ENCODE measurements at places on chromosomes 5 and 9.

- no peak for DNase-seq
Measured at GRCh38 chr9:98359569-98359968, 104.1 kb upstream of the TBC1D2 start.

GRCh38 chr9:81317939-81318338 is 371.4 kb downstream of the TLE1 start:
- no peak for DNase-seq

DNA sequence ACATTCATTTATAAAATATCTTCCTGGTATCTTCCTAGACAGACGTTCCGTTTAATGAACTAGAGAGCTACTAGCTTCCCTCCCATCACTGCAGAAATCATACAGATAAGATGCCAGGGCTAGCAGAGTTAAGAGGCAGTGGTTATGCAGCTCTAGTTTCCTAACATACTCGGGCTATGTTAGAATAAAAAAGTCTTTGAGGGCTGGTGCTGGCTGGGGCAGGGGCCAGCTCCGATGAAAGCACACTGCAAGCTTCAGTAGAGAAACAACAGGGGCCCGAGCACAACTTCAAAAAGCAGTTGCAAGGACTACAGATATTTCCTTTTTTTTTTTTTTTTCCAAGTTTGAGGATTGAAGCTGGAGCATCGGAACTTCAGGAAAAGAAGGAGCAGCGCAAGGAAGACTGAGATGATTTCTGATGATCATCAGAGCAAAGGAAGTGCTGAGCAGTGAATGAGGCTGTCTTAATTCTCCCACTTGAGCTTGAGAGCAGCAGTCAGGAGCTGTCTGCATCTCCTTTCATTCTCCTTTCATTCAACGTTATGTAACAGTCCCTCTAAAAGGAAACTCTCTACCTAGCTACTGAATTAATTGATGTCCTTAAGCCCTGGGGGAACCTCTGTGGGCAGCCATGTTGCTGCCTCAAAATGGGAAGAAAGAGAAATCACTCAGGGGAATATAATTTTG is 47.6 kb upstream of the ADCY2 start:
- DNase-seq, result no peak

GRCh38 chr5:604391-604831 is 7.7 kb upstream of the CEP72 start:
- no peak for DNase-seq

GRCh38 chr5:110817459-110817858 is 78.7 kb downstream of the SLC25A46 start:
- no peak for DNase-seq

- peak; percentile 68 for DNase-seq
Measured at GRCh38 chr9:69168709-69169217, 5.3 kb upstream of the TJP2 start.

DNA sequence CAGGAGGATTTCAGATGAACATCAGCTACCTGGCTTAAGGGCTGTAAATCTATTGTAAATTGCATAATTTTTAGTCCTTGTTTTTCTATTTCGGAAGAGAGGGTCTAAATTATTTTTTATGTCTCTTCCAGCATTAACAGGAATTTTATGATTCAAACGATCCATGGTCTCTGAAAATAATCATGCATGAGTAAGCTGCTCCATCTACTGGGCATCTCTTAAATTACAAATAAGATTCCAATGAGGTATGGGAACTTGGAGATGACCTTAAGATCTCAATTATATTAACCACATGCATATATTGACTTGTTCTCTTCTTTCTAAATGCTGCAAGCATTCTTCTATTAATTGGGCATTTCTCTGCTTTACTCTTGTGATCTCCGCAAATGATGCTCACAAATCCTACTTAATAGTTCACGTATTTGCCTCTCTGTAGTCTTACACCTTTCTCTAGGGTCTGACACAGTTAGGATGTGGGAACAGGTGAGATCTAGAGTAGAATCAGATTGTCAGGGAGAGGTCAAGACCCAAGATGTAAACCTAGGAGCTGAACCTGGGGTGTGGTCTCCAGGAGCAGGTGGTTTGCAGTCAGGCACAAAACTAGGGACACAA is 86.9 kb downstream of the NUDT12 start:
- DNase-seq, result no peak

DNA sequence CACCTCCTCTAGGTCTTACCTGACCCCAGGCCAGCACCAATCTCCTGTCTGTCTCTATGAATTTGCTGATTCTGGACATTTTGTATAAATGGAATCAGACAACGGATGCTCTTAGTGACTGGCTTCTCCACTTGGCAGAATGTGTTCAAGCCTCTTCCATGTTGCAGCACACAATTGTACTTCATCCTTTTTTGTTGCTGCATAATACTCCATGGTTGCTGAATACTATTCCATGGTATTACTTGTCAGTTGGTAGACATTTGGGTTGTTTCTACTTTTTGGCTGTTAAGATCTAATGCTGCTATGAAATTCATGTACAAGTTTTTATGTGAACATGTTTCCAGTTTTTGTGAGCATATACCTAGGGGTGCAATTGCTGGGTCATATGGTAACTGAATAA is 34.3 kb upstream of the FCN1 start:
- DNase-seq, result no peak

DNA sequence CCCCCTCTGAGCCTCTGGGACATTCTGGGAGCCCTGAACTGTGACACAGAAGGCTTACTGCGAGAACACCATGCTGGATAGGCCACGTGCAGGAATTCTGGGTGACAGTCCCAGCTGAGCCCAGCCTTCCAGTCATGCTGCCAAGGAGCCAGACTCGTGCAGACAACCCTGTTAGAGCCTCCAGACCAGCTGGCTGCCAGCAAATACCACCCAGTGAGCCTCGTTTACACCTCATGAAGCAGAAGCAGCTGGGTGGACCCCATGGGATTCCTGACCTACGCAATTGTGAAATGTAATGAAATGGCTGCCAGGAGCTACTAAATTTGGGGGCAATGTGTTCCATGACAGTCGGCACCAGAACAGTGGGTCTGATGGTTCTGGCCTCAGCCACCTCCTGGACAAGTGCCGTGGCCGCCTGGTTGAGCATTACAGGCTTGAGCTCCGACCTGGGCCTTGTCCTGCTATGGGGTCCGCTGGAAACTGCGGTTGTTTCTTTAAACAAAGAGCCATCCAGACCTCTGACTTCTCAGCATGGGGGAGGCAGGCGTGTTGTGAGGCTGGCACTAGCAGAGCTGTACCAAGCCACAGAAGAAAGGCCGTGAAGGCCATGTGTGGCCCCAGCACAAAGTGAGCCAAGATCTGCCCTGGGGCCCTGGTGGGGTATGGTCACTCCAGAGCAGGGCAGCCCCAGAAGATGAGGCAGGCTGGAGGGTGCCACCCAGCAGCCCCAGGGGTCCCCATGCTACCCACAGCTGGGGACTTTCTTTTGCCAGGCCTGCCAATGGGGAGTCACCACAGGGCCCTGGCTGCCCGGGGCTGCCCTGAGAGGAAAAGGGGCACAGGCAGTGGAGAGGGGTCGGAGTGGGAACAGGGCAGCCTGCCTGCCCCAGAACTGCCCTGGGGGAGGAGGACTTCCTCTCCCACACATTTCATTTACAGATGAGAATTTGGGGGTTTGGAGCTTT is 19.3 kb upstream of the RXRA start:
- no peak for DNase-seq

- peak; percentile 71 for DNase-seq
Measured at GRCh38 chr5:131379723-131380122, 115.9 kb downstream of the CDC42SE2 start.

- DNase-seq, result no peak
Measured at GRCh38 chr9:82208741-82209450, 220.3 kb downstream of the SPATA31D1 start.

- no peak for DNase-seq
Measured at GRCh38 chr5:124301850-124302249, 444.6 kb downstream of the ZNF608 start.

GRCh38 chr5:161685461-161685860 is at the start of gene GABRA6:
Gene GABRA6 (plus strand): TSS chr5:161685721. CDS start chr5:161685990, 269 bp downstream.
- no peak for DNase-seq

DNA sequence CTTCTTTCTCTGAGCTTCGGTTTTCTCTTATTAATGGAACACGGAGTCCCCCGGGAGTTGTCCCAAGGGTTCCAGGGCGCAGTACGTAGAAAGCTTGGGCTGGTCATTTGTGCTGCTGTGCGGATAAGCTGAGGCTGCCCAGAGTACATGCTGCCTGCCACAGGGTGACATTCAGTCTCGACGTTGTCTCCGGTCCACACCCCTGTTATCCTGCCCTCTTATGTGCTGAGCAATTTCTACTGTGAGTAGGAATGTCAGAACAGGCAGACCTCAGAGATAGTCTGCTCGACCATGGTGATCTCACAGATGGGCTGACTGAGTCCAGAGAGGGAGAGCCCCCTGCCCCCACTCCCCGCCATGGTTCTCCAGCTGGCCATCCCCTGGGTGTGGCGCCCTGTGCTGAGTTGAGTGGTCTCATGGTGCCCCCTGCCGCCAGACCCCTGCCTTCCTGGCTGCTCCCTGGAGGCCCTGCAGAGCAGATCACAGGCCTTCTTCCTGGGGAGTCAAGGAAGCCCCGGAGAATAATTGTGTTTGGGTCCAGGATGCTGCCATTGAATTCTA is 124.0 kb downstream of the RGS3 start:
- DNase-seq, result no peak

DNA sequence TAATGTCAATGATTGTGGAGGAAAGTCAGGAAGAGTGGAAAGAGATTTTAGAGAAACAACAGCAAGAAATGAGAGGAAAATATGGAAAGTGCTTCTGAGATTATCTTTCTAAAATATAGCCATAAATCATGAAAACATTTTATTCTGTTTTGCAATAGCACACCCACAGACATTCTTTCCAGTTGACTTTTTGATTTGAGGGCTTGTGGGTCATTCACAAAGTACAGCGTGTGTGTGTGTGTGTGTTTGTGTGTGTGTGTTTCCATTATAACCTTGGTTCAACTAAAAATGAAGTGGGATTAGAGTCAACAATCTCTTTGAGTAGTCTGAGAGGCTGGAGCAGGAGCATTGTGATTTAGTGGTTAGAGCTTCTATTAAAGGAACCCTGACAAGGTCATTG is 116.6 kb upstream of the GAS1 start:
- no peak for DNase-seq

- no peak for DNase-seq
Measured at GRCh38 chr5:40841068-40841805, at the start of gene CARD6. Gene CARD6 (plus strand): TSS chr5:40841367. CDS start chr5:40841383, 16 bp downstream.

DNA sequence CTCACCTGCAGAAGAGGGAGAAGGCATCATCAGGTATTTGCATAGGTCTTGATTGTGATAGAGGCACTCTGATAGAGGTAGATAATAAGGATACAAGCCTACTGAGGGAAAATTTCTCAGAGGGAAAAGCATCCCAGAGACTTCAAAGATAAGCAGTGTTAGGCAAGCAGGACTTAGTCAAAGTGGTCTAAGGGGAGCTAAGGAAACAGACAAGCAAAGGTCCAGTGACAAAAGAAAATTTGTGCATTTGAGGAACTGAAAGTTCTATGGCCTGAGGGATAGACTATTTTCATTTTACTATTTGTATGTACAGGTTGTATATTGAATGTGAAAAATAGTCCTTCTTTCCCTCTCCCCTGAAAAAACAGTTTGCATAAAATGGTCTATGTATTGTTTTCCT is 27.4 kb downstream of the OXCT1 start:
- DNase-seq, result no peak

DNA sequence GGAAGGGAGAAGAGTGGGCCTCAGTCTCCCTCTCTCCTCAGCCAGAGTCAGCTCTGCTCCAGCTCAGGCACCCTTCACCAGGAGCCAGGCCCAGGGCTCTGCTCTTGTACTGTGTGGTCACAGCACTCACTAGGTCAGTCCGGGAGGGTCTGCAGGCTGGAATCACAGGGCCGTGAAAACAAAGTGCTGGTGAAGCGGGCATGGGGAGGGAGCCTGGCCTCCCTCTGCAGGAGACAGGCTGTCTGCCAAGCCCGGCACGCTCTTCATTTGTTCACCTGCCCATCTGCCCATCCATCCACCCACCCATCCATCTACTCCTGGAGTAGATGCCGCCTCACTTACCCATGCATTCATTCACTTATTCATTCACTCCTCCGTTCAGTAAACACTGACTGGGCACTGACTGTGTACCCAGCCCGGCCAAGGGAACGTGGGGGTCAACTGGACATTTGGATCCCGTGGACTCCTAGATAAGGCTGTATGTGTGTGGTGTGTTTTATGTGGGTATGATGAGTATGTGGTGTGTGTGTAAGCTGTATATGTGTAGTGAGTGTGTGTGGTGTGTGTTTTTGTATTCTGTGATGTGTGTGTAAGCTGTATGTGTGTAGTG is 3.6 kb downstream of the SPAAR start:
- no peak for DNase-seq

DNA sequence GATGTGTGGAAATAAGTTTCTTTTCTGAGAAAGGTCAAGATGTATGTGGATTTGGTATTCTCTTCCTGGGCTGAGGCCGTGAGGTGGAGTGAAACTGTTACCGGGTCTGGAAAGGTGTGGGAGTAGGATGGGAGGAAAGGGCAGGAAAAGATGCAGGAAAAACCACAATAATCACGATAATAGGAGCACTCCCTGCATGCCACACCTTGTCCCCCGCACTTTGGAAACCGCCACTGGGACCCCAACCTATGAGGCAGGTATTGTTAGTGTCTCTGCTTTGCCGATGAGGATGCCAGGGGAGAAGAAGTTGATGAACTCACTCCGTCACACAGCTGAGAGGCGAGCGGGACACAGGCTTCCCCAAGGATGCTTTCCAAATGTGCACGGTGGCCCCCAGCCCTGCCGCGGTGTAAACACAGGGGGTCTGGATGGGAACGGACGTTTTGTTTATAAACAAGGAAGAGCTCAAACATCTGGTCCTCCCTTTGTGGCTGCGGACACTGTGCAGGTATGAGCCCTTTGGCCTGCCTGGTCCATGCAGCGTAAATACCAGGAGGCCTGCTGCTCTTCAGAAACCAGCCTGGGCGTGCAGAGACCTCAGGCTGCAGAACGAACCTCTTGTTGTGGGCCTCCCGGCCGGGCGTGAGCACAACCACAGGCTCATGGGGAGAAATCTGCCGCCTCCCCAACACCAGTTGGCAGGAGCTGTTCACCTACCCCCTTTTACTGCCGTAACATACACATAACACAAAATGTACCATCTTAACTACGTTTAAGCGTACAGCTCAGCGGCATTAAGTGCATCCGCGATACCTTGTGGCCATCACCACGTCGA is 126.7 kb downstream of the COL23A1 start:
- no peak for DNase-seq

DNA sequence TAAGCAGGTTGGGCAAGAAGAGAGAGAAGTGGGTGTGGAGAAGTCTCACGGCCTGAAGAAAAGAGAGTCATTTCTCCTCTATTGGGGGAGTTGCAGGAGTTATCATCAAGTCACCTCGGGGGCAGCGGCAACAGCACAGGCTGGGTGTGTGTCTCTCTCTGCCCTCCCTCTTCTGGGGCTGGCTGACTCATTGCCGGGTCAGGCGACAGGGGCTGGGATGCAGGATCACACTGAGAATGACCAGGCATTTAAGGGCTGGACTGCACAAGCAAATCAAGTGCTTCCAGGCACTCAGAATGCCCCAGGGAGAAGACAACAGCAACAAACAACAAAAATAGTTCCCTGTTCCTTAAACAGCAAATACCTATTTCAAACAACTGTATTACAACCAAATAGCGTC is 6.3 kb upstream of the EQTN start:
- DNase-seq, result no peak

DNA sequence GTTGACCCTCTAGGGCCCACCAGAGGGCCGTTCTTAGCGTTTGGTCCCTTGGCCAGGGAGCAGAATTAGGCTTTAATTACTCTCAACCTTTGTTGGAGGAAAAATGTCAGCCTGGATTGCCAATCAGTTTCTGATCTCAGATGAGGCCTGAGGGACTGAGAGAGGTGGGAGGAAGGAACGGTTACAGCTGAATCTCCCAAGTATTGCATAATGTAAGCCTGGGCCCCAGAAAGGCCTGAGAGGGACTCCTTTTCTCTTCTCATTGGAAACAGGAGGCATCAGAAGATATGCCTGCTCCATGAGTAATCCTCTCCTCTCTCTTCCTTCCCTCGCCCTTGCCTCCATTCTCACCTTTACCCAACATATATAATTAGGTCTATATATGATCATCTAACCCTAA is 105.7 kb downstream of the INSYN2B start:
- DNase-seq, result no peak
